Muscle of leg (tissue), 16 donors: ENCODE measurements at places on chromosomes 4 and X. TPM values are rescaled to one million over a fixed set of nuclear protein-coding genes. Genes with fewer than 3 reads are reported as not detected.

- DNase-seq, result peak; percentile 91
Observed at GRCh38 chr4:154491341-154492271, at the start of gene DCHS2. TSS of gene DCHS2 (minus strand) at chr4:154491799. CDS start at chr4:154491355, 444 bp downstream.

DNA sequence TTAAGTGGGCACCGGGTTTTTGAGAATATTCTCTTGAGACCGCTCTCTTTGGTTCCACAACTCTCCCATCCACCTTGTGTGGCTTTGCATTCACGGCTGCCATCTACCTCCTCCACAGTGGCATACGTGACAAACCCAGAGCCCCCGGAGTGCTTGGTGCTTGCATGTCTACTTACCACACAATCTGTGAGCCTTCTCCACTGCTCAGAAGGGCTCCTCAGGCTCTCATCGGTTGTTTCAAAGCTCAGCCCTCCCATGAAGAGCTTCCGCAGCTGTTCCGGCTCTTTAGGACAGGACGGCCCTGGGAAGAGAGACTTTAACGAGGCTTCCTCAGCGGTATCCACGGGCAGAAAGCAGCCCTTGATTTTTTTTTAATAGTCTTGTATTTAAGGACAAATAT is 167.6 kb upstream of the ANK2 start:
- DNase-seq, result peak; percentile 78

- DNase-seq, result no peak
Observed at GRCh38 chr4:185468999-185469398, 2.5 kb downstream of the CCDC110 start.

DNA sequence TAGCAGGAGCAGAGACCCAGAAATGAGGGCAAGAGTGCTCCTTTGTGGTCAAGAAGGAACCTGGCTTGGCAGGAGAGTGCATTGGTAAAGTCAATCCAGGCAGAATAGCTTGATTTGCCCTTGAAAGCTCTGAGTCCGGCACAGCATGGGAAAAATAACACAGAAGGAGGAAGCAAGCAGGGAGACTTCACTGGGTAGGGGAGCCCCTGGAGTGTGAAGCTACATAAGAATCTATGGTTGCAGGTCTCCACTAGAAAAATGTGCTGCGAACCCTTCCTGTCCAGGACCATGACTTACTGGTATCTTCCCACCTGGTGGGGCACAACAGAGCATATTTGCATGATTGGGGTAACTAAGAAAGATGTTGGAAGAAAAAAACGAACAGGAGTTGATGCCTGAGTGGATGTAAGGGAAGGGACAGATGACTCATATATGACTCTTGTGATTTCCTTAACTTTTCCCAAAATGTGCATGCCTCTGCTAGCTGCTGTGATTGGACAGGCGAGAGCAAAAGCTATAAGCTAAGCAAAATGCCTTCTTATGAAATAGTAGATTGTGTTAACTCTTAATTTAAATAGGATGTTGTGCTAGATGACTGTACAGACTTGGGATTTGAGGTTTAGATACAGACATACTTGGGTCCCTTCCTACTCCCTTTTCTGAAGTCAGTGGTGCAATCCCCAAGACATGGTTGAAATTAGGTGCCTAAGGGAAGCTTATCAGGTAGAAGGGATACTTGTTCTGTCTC is 3.3 kb downstream of the IL13RA1 start:
- DNase-seq, result no peak

- DNase-seq, result no peak
Observed at GRCh38 chrX:11992271-11992670, 146.0 kb upstream of the FRMPD4 start.

GRCh38 chrX:120753413-120754251 is 122.0 kb downstream of the CT47B1 start:
- no peak for DNase-seq

- DNase-seq, result no peak
Observed at GRCh38 chr4:145954924-145955339, 16.3 kb upstream of the ZNF827 start.

DNA sequence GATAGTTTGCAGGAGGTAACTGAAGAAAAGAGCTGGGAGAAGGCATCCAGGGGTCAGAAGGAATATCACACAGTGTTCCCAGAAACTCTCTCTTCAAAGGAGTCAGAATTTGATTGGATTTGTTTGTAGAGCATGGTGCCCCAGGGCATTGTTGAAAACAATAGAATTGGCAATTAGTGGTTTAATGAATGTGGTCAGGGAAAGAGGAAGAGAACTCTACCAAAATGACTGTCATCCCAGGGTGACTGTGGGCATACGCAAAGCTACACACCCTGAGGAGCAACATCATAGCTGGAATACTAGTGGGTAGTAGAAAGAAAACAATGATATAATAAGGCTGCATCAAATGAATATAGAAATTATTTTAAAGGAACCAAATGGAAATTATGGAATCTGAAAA is 21.5 kb downstream of the TNIP2 start:
- DNase-seq, result no peak

DNA sequence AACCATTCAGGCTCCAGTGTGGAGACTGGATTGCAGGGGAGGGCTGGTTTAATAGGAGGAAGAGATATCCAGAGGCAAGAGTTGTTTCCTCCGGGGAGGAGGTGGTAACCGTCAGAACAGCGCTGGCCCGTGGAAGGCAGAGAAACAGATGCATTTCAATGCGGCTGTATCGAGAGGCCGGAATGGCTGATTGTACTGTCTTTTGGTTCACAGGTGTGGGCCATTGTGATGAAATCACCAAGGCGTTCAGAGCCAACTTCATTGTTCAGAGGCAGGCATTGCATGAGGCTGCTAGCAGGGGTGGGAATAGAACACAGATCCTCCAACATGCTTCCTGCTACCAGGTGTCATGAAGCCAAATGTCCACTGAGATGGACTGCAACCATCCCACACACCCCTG is 53.0 kb downstream of the SHOX start:
- no peak for DNase-seq

DNA sequence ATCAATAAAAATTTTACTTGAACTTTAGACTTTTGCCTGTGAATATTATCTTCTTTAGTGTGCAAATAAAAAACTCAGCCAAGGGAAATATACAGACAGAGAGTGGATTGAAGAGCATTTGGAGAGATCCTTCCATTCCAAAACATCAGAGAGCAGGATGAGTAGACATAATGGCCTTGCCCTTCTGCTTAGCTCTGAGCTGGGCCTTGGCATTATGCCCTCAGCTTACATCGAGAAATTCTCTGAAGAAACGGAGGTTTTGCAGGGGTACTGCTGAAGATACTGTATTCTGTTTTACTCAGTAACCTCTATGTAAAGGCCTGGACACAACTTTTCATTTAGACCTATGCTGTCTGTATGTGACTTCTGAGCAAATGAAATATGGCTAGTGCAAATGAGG is 317.4 kb downstream of the STIM2 start:
- DNase-seq, result peak; percentile 15

GRCh38 chr4:81030981-81031791 is 678 bp downstream of the BMP3 start:
- DNase-seq, result no peak

GRCh38 chr4:77092975-77093374 is 17.2 kb upstream of the CCNI start:
- DNase-seq, result no peak

- no peak for DNase-seq
Observed at GRCh38 chrX:45264865-45265264, 64.2 kb upstream of the DIPK2B start.

The FRAS1 gene
- 14.1 TPM for total RNA-seq

The KCND1 gene
- total RNA-seq, result 0.66 TPM

The BDH2 gene
- 66.2 TPM for total RNA-seq

The GCNA gene
- 2.9 TPM for total RNA-seq
